AG08395 (cell line): ENCODE measurements at places on chromosomes 5 and 9.

- DNase-seq: no peak
Measured at GRCh38 chr5:119356612-119357188, 881 bp downstream of the TNFAIP8 start.

- peak; percentile 78 for DNase-seq
Measured at GRCh38 chr9:131179561-131180219, 54.3 kb downstream of the NUP214 start.

DNA sequence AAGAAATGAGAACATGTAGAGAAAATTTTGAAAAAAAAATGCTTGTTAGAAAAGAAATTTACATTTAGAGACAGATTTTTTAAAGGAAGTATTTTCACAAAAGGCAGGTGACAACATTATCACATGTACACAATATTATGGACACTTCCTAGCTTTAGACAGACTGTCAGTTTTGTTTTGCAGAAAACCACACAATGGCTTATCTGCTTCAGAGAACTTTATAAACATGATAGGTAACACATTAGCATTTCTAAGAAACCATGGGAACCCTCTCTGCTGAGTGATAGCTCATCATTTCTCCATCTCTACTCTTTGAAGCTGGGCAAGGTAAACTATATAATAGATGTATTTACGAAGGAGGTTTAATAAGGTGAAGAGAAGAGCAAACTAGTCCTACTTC lies 25.6 kb downstream of the POU5F2 start:
- DNase-seq: no peak

GRCh38 chr9:107750741-107751566 lies 261.4 kb upstream of the KLF4 start:
- peak; percentile 93 for DNase-seq

DNA sequence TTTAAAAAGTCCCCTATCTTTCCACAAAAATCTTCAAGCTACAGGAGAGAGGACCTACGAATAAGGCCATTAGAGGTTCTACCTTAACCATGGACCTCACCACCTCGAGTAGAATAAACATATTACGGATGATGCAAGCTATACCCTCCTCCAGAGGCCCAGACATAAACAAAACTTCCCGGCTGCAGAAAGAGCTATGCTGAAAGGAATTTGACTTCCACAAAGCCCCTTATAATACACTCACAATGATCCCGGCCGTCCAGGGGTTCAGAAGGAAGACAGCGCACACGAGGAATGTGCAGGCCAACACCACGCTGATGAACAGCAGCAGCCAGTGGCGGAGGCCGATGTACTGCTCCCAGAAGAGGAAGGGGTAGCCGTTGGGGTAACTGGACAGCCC lies 59.0 kb downstream of the PTCH1 start:
- no peak for DNase-seq

DNA sequence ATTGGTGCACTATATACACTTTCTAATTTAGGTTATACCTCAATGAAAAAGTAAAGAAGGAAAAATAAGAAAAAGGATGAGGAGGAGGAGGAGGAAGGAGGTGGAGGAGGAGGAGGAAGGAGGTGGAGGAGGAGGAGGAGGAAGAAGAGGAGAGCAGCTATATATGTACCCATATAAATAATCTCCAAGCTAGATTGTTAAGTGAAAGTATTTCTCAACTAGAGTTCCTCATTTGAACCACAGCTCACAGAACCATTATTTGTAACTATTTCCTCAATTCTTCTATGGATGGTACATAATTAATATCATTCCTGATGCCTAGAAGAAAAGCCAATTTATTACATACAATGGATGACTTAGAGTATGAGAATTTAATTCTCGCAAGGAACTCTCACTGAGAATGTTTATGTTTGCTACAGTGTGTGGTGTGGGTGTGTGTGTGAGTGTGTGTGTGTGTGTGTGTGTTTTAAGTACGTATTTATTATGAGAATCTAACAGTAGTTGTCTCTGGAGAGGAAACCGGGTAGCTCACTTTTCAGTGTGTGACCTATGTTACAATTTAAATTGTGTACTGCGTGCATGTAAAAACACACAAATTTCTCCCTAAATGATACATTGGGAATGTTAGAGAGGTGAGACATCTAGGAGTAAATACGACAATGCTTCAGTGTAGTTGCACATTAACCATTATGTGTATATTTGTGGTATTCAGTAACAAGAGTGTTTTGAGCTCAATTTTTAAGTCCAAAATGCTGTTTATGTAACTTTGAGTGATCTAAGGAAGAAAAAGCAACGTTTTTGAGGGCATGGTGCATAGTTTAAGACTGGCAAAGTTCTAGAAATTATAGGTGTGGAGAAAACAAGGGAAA lies 20.2 kb upstream of the NREP start:
- DNase-seq: no peak

DNA sequence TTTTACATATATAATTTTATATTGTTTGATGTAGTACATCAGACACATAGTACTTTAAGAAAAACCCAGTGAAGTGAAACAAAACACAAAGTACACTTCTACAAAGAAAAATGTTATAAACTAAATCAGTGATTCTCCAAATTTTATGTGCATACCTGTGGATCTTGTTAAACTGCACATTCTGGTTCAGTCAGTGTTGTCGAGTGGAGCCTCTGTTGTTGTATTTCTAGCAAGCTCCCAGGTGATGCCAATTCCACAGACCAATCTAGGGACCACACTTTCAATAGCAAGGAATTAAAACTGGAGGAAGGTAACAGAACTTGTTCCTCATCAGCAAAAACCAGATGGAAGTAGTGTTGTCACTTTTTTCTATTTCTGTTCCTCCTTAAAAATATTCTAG lies 183.8 kb upstream of the CD180 start:
- DNase-seq: no peak

DNA sequence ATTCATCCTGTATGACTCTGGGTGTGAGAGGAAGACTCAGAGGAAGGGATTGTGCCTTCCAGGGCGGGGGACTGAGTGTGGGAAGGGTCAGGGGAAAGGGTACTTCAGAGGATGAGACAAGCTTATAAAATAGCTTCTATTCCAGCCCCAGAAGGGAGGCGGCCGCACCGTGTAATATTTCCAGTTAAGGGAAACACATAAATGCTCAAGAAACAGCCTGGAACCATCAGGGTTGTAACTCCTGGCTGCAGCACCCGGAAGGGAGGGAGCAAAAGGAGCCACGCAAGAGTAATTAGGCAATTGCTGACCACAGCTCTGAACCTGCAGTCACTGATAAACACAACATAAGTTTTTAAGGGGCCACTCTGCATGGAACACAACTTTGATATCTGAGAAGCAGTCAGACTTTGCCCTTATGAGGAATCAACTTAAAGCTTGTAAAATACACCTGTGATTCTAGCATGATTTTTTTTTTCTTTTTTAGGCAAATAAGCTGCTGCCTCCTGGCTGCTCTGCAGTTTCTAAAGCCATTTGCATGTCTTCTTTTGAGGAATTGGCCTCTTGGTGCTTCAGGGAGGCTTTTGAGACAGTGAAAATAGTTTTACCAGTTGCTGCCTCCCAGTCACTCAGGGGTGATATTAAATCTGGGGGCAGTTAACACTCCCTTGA lies 382.7 kb downstream of the ENC1 start:
- DNase-seq: peak; percentile 54

- no peak for DNase-seq
Measured at GRCh38 chr5:121373371-121373770, 478.3 kb upstream of the FTMT start.

DNA sequence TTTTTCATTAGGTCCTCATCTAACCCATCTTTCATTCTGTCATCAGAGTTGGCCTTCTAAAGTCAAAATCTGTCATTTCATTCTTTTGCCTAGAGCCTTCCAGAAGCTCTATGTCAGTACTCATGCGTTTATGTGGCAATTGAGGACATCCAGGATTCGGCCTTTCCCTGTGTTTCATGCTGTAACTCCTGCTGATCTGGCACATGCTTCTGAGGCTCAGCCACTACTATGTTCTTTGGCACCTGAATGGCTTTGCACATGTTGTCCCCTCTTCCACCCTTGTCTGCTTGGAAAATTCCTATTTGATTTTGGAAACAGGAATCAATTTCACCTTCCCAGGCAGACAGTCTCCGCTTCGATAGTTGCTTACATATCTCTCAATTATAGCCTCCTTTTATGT lies 84.9 kb downstream of the GDNF start:
- no peak for DNase-seq

- DNase-seq: no peak
Measured at GRCh38 chr5:154892369-154892771, 33.9 kb downstream of the CNOT8 start.

- DNase-seq: no peak
Measured at GRCh38 chr5:36670548-36670947, 64.1 kb downstream of the SLC1A3 start.

- DNase-seq: no peak
Measured at GRCh38 chr5:55446640-55447351, 88.0 kb downstream of the PLPP1 start.

DNA sequence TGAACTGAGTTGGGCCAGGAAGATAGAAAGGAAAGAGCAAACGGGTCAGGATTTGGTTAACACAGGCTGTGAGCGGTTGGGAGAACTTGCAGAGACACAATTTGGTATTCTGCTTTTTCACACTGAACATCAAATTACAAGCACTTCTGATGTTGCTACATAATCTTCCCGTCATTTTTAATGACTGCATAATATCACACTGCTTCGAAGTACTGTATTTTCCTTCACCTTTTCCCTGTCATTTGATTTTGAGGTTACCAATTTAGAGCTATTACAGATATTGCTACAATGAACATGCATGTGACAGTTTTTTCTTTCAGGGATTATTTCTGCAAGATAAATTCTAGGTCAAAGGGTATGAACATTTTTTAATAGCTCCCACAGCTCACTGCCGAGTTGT lies 71.4 kb upstream of the CPEB4 start:
- no peak for DNase-seq

DNA sequence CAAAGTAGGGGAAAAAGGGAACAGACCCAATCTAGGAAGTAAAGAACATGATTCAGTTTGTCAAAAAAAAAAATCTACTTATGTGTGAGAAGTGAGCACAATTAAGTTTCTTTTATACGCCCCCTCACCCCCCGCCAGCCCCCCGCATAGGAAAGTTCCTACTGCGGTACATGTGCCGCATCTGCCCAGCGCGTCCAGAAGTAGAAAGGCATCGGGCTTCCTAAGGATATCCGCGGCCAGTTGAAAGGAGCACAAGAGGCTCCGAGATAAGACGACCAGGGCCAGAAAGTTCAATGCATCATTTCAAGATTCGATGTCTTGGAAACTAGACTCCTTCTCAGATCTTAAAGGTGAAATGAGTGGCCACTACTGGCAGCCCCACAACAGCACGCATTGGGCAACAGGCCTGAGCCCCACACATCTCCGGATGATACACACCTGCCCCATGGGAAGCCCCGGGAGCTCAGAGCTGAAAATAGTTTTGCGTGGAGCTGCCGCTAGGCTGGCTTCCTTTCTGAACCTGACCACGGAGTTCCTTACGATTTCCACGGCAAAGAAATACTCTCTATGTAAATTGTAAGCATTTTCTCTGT lies 203.9 kb downstream of the RAB3C start:
- no peak for DNase-seq

DNA sequence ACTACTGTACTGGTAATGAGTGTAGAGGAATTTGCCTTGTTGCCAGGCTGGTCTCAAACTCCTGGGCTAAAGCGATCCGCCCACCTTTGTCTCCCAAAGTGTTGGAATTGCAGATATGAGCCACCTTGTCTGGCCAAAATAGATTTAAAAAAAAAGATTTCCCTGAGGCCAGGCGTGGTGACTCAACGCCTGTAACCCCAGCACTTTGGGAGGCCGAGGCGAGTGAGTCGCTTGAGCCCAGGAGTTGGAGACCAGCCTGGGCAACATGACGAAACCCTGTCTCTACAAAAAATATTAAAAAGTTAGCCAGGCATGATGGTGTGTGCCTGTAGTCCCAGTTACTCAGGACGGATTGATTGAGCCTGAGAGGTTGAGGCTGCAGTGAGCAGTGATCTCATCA lies 62.5 kb downstream of the IPO11 start:
- peak; percentile 17 for DNase-seq

- no peak for DNase-seq
Measured at GRCh38 chr5:83151821-83152220, 74.5 kb downstream of the XRCC4 start.

GRCh38 chr5:78065663-78066062 lies 228.8 kb downstream of the AP3B1 start:
- DNase-seq: no peak

DNA sequence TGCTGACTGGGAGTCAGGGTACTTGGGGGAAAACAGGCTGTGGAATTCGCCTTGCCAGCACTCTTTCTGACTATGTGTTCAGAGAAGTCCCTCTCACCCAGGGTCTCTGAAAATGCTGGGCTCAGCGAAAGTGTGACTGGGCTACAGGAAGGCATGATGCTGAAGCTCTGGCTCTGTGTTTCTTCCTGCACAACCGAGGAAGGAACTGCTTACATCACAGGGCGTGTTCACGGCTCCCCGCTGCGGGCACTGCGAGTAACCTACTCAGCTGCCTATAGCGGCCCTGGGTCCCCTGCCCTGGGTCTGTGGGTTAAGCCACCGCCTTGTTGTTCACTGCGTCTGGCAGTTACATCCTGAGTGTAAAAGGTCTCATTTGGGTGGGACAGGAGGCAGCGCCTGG lies 222.4 kb upstream of the IRX4 start:
- no peak for DNase-seq

DNA sequence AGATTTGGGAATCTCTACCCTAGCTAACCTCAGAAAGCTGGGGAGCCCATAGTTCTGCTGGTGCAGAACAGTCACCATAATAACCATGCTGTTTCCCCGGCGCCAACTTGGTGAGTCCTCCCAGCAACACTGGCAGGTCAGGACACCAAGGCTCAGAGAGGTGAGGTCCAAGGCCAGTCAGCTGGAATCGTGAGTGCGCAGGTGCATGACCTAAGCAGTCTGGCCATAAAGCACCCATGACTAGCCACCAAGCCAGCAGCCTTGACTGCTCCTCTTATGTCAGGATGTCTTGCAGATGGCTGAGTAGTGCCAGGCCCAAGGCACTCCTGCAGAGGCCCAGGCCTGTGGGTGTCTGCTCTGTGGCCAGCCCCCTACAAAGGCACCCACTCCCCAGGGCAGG lies 2.6 kb downstream of the RNF44 start:
- no peak for DNase-seq

DNA sequence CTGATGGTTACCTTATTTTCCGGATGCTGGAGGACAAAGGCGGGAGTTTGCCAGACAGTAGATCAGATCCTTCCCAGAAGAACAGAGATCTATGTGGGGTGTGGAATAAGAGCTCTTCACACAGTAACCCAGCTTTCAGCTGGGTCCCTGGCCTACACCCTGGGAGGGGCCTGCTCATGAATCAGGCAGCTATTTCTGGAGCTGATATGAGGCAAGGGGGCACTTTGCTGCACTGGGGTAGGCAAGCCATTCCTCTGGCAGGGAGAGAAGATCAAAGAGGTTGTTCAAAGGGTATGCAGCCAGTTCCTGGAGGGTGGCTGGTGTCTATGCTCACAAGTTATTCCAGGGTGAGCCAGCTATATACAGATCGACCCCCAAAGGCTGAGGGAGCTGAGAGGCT lies 48.6 kb downstream of the CYSTM1 start:
- no peak for DNase-seq

GRCh38 chr5:1736889-1737711 lies 62.5 kb downstream of the MRPL36 start:
- no peak for DNase-seq

- DNase-seq: no peak
Measured at GRCh38 chr9:131594906-131595665, 49.8 kb downstream of the PRRT1B start.

GRCh38 chr5:163022582-163023128 lies 414.7 kb upstream of the CCNG1 start:
- DNase-seq: no peak

- DNase-seq: peak; percentile 61
Measured at GRCh38 chr5:169435506-169436229, 134.7 kb upstream of the SLIT3 start.

- no peak for DNase-seq
Measured at GRCh38 chr9:93686127-93686879, 109.9 kb downstream of the PHF2 start.

- no peak for DNase-seq
Measured at GRCh38 chr5:181036816-181037364, 3.2 kb upstream of the BTNL9 start.
